ENCODE measurements at places on chromosomes 1 and 21.

DNA sequence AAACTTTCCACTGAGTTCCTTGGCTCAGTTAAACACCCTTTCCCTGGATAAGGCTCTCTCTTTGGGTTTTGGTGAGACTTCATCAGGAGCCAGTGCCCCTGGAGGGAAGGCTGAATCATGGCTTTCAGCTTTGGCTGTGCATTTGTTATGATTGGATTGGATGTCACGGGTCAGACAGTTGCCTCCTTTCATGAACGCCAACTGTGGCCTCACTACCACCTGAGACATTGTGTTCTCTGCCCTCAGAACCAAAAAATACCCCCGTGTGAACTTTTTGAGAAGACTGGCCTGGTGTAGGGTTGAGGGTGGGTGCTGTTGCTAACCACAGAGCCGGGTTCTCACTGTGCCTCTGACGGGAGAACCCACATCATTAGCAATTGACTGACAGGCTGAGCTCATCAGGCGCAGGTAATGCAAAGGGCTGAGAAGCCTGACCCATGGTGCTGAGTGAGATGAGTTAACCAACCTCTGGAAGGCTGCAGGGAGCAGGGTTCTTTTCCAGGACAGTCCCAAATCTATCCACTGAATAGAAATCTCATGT lies 65.6 kb downstream of the HHAT start:
- DNase-seq, result no peak

DNA sequence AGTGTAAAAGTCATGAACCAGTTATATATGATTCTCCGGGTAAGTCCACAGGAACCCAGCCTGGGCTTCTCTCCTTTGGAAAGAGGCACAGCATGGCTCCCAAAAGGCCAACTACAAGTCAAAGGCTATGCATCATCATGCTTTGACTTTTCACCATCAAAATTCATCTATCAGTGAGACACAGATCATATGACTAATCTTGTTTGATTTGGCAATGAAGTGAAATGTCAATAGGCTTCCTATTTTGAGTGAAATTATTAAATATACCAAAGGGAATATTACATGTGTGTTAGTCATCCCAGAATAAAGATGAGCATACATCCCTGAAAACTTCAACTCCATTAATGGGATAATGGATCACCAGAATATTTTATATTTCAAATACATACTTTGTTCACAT lies 83.5 kb upstream of the ADGRL2 start:
- DNase-seq, result no peak

DNA sequence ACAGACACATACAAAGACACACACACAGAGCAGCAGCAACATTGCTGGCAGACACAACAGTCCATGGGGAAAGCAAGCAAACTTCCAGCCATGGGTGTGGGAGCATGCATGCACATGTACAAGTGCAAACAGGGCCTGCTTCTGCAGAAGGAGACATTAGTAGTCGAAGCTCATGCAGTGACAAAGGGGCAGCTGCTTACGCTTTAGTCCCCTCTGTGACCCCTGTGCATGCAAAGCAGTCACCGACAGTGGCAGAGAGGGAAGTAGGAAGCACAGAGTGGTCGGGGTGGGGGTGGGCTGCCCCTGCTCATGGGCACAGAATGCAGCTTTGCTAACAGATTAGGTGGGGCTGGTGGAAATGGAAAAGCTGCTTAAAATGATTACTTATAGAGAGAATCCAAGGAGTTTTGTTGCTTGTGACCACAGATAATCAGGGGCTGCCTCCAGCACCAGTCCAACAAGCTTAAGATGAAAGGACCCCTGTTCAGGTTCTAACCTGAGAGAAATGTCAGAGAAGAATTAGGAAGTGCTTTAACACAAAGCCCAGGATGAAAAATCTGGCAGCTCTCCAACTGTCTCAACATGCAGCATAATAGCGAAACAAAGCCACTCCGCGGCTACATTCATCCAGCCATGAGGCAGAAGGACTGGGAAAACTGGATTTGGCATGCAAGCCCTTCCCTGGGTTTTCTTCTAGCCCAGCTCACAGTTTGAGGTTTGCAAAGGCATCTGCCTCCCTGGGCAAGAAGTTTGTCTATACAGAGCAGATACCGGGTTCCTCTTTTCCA lies 378.9 kb downstream of the KCNH1 start:
- no peak for DNase-seq

DNA sequence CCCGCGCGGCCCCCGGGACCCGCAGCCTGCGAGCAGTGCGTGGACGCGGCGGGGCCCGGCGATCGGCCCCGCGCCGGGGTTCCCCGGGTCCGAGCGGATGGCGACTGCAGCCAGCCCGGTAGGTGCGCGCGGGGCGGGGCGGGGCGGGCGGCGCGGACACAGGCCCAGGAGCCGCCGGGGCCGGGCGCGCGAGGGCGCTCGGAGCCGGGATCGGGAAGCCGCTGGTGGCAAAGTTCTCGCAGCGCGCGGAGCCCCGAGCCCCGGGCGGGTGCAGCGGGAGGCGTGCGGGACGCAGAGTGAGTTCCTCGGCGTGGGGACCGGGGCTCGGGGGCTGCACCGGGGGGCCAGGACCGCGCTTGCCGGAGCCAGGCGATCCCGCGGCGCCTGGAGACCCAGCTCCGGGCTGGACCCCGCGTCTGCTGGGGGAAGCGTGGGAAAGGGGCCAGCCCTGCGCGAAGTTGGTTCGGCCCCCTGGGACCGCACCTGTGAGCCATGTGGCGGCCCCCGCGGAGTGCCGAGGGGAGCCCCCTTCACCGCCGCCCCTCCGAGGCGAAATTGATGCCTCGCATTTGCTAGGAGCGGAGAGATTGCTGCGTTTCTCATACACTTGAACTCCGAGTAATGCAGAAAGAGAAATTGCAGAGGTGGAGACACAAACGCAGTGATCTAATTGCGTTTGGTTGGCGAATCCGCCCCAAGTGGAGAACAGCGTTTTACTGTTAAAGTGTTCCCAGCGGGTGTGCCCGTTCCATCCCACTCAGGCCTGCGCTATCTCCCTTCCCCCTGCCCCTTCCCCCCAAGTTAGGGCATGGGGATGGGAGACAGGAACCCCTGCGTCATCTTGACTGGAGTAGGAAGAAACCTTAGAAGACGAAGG lies 228.9 kb upstream of the TMEM51 start:
- DNase-seq, result no peak

GRCh38 chr1:16122350-16122881 lies 33.5 kb downstream of the EPHA2 start:
- DNase-seq, result no peak

- no peak for DNase-seq
These were observed 29.9 kb downstream of the DHRS3 start for GRCh38 chr1:12587981-12588640.

DNA sequence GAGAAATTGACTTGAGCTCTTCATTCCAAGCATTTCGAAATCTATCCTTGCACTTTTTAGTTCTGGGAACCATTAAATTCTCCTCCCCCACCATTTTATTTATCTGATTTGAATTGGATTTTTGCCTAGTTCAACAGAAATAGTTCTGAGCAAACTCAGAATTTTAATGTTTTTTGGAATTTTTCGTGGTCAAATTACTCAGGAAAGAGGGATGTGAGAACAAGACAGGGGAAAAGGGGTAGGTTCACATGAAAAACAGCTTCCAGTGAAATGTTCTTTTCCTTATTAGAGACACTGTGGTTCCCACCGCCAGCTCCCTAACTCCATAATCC lies 5.7 kb upstream of the ZNF697 start:
- DNase-seq, result no peak

GRCh38 chr1:111597426-111597825 lies 22.2 kb upstream of the RAP1A start:
- DNase-seq, result no peak

GRCh38 chr21:17711896-17712295 lies 99.2 kb upstream of the BTG3 start:
- DNase-seq, result no peak

DNA sequence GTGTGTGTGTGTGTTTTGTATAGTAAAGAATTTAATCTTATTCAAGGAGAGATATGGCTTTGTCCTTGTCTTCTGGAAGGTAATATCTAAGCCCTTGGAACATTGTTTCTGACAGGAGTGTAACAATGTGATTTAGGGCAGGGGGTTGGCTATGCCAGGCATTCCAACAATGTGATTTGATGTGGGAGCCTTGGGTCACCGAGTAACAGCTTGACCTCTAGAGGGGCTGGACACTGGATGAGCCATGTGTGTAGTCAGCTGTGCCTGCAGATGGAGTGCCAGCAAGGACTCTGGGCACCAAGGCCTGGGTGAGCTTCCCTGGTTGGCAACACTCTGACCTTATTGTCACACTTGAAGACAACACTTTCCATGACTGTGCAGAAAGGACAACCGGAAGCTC lies 336.1 kb upstream of the ZP4 start:
- DNase-seq, result no peak

- no peak for DNase-seq
These were observed 16.4 kb downstream of the KNCN start for GRCh38 chr1:46535063-46535462.

GRCh38 chr1:204503122-204503912 lies 8.7 kb upstream of the PIK3C2B start:
- no peak for DNase-seq

DNA sequence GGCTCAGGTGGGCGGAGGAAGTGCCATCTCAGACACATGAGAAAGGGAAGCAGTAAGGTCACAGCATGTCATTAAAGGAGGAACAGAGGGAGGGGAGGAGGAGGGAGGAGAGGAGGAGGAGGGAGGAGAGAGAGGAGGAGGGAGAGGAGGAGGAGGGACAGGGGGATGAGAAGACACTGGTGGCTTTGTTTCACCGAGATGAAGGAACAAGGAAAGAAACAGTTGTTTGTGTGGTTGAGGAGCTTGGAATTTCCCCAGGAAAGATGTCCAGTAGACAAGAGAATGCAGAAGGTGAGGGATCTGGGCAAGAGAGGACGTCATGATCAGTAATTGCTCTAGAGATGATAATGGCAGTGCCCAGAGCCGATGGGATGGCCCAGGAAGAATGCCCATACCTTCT lies 97.7 kb downstream of the AJAP1 start:
- DNase-seq, result no peak

GRCh38 chr1:233478611-233479010 lies 135.3 kb upstream of the KCNK1 start:
- no peak for DNase-seq

DNA sequence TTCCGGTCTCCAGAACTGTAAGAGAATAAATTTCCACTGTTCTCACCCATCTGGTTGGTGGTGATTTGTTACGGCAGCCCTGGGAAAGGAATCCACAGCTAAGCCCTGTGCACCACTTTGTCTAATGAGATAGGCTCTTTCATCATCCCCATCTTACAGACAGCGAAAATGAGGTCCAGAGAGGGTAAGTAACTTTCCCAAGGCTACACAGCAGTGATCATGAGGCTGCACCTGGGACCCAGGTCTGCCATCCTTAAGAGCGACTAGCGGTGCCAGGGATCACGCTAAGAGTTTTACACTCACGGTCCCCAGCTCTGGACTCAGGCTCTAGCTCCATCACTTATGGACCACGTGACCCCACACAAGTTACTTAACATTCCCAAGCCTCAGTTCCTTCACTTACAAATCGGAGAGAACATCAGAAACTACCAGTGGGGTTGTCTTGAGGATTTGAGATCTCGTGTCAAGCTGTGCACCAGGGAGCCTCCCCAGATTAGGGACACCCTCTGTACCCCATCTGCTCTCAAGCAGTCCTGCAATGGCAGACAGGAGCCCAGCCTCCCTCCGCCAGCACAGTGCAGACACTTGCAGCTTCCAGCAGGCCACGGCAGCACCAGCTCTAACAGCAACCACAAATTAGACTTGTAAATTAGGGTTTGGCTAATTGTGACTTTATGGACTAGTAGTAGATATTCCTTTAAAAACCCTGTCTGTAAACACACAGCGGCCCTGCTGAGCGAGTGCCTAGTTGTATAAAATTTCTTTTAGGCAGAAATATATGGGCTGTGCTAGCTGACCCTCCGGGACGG lies 87.3 kb downstream of the DISP3 start:
- no peak for DNase-seq

DNA sequence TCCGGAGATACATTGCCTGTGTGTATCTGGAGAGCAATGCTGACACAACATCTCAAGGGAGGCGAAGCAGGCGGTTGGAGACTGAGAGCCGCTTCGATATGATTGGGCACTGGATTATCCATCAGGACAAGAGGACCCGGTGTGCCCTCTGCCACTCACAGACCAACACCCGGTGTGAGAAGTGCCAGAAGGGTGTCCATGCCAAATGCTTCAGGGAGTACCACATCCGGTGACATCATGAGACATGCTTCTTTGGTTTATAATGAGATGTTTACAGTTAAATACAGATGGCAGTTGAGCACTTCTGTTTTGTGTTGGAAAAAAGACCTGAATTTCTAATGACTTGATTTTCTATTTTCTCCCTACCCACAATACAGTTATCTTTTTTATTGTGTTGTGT lies 12.1 kb downstream of the PGBD2 start:
- no peak for DNase-seq

DNA sequence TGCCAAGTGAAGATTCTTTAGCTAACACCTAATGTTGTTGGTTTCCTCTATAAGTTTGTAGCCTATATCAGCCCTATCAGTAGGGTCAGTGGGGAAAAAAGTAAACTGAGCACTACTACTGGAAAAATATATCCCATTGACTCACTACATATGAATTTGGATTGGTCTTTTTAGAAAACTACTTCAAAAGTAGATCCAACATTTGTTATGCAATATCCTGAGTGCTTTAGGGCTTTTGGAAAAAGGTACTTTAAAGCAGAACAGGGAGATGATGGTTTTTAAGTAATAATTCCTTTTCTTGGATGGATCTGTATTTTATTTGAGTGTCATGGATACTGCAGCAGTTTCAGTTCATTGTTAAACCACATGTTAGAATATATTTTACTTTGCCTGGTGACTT lies 7.1 kb downstream of the C1orf21 start:
- DNase-seq, result no peak

- no peak for DNase-seq
These were observed 428.8 kb downstream of the SMYD3 start for GRCh38 chr1:246078126-246078887.

DNA sequence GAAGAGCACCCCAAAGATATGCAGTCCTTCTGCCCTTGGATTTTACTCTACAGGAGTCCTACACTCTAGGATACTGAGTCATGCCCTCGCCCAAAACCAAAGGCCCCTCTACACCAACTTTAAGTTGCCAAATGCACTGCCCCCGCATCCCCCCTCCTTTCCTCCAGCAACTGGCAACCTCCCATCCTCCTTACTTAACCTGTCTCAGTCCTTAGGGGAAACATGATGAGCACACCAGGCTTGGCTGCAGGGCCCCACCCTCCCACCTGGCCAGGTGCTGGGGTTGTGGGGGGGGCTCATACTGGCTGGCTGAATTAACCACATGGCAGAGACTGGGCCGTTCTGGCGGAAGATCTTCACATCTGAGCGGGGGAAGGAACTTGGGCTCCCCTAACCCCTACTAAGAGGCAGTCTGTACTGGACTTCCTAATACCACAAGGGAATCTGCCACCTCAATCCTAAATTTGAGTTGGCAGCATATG lies 1.2 kb downstream of the HDGF start:
- peak; percentile 76 for DNase-seq

DNA sequence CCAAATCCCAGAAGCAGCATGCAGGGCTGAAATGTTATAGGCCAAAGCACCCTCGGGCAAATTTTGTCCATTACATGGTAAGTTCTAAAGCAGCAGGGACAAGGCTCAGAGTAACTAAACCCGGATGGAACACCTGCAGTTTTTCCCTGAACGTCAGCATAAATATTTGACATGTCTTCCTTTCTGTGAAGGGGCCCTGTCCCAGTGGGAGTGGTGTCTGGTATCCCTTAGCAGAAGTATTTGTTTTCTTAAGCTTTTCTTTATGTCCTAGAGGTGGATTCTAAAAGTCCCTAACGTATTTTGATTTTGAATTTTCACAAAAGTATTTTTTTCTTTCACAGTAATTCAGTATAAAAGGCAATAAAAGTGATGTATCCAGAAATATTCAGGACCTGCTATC lies 223.9 kb downstream of the ST6GALNAC3 start:
- no peak for DNase-seq

- DNase-seq, result no peak
These were observed 14.4 kb downstream of the MAPKAPK2 start for GRCh38 chr1:206699000-206699586.
